ENCODE measurements at places on chromosomes 1 and 21.

- no peak for DNase-seq
These were observed 161.9 kb downstream of the MAGI3 start for GRCh38 chr1:113552244-113552643.

DNA sequence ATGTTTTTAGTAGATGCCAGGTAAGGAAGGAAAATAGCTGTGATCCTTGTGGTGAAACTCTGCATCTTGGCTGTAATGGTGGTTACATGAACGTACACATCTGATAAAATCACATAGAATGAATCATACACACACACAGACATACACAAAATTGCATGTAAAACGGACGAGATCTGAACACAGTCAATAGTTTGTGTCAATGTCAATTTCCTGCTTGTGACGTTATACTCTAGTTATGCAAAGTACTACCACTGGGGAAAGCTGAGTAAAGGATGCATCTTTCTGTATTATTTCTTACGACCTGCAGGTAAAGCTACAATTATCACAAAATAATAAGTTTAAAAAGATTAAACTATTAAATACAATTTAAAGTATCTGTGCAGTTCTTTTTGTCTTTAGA is 493.7 kb upstream of the ZP4 start:
- DNase-seq = no peak

GRCh38 chr1:74822851-74823401 is 90.0 kb downstream of the TYW3 start:
- DNase-seq = no peak

DNA sequence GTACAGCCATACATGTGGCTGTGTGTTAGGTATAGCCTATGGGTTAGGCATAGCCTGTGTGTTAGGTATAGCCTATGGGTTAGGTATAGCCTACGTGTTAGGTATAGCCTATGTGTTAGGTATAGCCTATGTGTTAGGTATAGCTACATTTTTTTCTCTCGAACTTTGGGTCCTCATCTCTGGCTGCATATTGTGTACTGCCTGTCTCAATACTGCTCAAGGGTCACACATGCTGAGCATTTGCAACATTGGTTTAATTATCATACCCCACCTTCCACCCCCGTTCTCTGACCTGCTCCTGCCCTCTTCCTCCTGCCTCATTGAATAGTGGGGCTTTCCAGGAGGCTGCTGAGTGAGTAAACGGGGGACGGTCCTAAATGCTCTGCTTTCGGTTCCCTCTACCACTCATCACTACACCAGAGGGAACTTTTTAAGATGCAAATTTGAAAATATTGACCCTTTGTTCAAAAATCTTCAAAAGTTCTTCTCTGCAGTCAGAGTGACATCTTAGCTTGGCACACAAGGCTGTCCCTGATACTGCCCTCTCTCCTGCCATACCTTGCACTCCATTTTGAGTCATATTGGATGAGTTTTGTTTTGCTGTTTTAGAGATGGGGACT is 17.8 kb downstream of the OR2B11 start:
- no peak for DNase-seq

DNA sequence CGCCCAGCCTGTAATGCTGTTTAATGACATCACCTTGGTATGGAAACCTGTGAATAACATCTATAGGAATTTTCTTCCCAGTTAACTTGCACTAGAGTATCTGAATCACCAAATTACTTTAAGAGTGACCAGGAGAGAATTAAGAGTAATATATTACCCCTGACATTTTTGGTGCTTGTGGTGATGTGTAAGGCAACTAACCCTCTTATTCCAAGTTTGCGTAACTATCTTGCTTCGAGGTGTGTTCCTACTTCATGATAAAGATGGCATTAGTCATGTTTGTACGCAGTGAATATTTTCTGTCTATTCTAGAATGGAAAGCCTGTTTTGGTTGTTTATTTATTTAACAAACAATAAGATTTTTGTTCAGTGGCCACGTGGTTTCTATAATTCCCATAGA is 131.3 kb downstream of the ZP4 start:
- DNase-seq = no peak

DNA sequence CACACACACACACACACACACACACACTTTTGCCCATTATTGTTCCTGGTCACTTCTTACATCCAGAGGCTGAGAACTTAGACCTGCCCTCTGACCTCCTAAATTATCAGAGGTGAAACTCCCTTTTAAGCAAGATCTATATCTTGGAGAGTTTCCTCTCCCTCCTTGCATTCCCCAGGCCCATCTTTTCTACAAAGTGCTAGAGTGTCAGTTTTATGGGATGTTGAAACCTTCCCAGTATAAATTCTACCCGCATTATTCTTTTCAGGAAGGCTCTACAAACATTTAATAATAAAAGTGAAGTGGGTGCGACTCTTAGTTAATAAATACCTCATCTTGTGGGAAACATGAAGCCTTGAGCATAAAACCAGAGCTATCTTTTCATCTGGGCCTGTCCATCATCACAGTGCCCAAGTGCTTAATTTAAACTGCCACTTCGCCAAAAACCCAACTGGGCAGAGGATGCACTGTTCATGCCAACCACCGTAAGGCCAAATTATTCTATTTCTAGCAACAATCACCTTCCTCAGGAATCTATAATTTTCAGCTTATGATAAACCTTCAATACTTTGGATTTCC is 458.2 kb upstream of the RUNX1 start:
- DNase-seq = no peak

DNA sequence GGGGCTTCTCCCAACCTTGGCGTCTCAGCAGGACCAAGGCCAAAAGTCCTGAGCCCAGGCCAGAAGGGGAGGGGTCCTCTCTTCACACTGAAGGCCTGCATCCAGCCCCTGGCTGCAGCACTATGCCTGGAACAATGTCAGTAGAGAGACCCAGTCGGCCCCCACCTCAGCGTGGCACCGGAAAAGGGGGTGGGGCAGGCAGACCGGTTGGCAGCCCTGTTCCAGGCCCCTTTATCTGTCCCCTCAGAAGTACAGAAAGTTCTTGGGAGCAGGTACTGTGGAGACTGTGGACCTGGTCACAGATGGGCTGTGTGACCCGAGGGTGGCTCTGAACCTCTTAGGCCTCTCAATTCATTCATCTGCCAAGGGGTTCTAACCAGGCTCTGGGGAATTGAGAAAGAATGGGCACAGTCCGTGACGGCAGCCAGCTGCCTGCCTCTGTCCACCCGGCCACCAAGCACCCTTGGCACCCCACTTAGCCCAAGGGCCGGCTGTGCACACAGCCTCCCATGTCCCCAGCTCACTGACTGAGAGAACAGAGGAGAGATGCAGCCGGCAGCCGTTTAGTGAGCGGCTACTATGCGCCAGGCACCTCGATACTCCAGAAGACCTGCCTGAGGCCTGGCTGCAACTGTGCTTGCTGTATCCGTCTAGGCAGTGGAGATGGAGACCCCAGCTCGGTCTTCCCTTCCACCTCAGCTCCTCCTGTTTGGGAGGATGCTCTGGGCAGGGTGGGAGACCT is 23.9 kb downstream of the RUNX3 start:
- DNase-seq = no peak

DNA sequence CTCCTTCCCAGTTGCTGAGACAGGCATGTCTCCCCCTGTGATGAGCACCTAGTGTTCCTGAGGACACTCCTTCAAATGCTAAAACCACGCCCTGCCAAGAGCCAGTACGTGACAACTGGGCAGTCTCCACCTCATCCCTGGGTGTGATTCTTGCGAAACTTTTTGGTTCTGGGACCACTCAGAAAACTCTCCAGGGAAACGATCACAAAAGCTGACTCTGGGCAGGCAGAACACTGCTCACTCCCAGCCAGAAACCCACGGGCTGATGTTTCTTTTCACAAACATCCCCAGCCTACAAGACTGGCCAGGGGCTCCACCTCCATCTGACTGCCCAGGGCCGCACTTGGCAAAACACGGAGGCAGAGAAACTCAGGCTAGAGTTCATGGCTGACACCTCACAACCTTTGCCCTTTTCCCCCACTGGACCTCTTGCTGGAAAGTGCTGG is 24.4 kb downstream of the DHRS3 start:
- no peak for DNase-seq

GRCh38 chr21:23401278-23401677 is 2206.0 kb downstream of the MRPL39 start:
- no peak for DNase-seq

DNA sequence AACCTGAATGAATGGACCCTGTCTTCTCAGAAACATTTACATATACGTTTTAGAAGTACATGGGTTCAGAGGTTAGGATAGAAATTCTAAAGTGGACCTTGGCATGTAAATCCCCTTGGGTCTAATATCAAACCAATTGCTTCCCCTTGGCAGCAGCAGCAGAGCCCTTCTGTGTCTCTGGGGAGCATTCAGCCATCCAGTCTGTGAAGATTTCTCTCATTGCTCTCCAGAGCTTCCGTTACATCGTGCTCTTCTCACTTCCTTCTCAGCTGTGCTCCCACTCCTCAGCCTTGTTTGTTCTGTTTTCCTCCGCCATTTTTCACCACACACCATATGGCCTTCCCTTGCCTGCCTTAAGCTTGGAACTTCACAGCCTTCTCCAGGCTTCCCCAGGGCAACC is 61.5 kb upstream of the ATP1B1 start:
- DNase-seq = no peak

DNA sequence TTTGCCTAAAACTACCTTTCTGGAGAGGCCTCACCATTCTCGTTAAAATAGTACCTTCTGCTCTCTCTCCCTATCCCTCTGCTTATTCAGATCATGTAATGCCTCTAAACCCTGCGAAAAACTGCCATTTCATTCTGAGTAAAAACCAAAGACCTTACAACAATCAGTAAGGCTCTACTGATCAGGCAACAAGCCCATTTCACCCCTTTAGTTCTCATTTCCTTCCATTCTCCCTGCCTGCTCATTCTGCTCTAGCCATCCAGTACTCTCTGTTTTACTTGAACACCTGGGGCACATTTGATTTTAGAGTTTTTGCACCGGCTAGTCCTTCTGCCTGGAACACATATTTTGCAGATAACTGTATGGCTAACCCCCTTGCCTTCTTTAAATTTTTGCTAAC is 187.8 kb downstream of the COQ8A start:
- no peak for DNase-seq

GRCh38 chr21:42413093-42413492 is 9.4 kb downstream of the UBASH3A start:
- DNase-seq = no peak

- no peak for DNase-seq
These were observed 258.8 kb upstream of the NCAM2 start for GRCh38 chr21:20739421-20739820.

GRCh38 chr1:214019499-214019898 is 31.7 kb downstream of the PROX1 start:
- no peak for DNase-seq

GRCh38 chr1:84584126-84584525 is 9.9 kb upstream of the CTBS start:
- DNase-seq = no peak

GRCh38 chr1:225923692-225924555 is at the start of gene PYCR2:
PYCR2 (minus strand) TSS chr1:225924250; CDS start chr1:225924110, 140 bp downstream.
- DNase-seq = no peak

DNA sequence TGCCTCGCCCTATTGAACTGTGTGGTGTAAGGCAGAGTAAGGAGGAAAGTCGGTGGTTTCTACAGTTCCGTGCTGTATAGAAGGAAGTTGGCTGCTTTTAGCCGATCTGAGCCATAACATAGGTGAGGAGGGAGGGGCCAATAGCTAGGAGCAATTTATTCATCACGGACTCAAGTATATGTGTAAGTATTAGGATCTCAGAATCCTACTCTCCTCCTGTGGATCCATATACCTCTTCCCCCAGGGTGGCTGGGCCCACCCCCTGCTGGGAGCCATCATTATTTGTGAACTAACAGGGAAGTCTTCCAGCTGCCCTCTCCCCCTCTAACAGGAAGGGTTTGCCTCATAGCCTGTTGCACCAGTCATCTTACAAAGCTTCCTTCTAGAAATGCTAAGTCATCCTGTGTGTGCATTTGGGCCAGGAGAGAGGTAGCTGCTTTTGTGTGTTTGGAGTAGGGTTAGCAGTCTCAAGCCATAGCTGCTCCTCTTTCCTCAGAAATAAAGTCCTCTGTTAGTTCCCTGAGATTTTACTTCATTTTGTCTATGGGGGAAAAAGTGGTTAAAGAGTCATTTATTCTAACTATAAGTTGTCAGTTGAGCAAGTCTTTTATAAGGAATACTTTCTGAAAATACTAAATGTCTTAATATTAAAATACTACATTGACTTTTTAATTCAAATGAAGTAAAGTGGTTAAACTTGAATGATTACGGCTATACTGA is 14.9 kb upstream of the CENPS start:
- no peak for DNase-seq

All from cortex of kidney (tissue), 1 donor.